Stimulated activated CD4-positive, alpha-beta T cell treated with anti-CD3 and anti-CD28 coated beads, Interleukin-2, amount 100 ng/mL, for 4 hours (primary cell): ENCODE measurements at places on chromosomes 11 and 22.

DNA sequence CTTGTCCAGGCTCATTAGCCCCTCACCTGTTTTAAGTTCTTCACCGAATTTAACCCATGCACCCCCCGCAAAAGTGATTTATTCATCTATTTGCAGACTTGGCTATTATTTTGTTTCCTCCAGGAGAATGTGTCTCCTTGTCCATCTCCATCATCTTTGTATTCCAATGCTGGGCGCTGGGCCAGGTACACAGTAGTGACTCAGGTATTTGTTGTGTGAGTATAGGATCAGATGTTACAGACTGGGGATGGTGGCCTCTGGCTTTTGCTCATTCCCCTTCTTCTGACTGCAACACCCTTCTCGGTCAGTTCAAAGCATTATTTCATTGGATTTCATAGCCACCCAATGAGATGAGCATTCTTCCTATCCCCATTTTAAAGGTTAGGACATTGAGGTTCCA lies 408.2 kb downstream of the MN1 start:
- DNase-seq = no peak

DNA sequence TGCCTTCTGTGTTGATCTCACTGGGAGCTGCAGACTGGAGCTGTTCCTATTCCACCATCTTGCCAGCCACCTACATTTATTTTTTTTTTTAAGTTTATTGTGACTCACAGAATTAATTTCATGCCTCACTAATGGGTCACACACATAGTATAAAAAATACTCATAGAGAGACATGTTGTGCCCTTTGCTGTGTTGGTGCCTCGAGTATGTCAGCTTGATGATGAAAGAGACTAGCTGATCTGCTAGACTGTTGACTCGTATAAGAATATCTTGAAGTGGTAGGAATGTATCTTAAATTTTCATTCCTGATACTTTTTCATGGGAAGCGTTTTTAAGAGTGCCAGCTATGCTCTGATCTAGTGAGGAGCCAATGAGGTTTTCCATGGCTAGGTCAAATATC lies 28.6 kb upstream of the AMPD3 start:
- no peak for DNase-seq

DNA sequence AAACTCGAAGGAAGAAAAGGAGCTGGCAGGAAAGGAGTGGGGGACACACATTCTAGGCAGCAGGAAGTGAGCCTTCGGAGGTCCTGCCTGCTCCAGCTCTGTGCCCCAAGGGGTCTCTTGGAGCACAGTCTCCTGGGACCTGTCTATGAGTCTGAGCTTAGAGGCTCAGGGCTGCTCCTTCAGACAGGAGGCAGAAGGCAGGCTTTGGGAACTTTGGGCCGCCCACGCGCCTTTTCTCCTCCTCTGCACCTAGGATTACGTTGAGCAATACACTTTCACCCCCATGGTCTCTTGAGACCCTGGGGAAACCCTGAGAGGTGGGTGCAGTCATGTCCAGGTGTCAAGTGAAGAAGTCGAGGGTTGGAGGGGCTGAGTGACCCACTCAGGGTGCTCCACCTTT lies 965 bp downstream of the TCN2 start:
- DNase-seq = no peak

- DNase-seq = no peak
These were observed 62.3 kb upstream of the SCUBE2 start for GRCh38 chr11:9153651-9154050.

- DNase-seq = no peak
These were observed 29.9 kb downstream of the EIF3F start for GRCh38 chr11:8017071-8017470.

DNA sequence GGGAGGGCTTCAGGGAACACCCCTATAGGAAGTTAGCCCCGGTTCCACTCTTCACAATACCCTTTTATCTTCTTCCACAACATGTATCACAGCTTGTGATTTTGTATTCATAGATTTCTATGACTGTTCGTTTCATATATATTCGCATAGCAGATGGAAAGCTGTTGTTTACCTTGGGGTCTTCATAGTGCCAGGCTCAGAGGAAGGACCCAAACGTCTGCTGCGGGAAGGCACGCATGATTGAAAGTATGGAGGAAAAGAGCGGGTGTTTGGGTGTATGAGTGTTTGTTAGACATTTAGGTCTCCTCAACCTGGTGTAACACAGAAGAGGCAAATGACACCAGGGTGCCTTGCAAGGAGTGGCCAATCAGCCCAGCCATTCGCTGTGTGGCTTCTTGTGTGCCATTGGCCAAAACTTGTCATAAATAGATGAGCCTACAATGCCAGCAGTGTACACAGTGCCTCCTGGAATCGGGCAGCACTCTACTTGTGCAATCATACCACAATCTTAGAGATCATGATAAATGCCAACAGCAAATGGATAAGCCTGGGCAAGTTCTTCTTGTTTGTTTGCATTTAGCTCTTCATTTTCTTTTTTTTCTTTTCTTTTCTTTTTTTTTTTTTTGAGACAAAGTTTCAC lies 10.9 kb upstream of the ADA2 start:
- no peak for DNase-seq

- DNase-seq = peak; percentile 50
These were observed 17.2 kb downstream of the POLR3H start for GRCh38 chr22:41526830-41527799.
